ENCODE measurements at places on chromosomes 11 and 22.
A peak's percentile ranks its signal among the peaks of the same experiment; 100 is the strongest.

DNA sequence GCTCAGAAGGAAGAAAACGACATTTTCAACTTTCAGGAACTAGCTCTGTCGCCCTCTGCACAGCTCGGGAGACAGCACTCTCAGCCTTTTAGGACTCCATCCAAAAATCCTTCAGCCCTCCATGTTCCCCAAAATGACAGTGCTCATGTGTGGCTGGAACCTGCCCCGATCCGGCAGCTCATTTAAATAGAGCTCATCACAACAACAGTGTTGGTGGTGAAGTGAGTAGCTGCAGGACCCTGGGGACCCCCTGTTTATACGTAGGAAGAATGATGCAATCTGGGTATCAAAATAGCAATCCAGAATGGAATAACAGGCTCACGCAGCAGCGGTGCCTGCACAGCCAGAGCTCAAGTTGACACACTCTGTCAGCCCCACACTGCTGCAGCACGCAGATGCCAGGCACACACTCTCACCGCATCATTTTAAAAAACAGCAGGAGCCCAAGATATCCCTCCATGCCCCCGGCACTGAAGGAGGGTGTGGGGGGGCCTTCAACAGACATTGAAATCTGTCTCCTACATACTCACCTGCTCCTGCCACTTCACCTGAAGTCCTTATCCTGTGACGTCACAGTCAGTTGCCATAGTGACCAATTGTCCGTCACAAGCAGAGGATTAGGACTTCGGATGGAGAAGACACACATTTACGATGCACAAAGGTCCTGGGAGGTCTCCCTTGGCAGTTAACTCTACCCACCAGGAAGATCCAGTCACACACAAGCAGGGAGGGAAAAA lies 24.0 kb downstream of the TRIM66 start:
- peak; percentile 30 for DNase-seq

DNA sequence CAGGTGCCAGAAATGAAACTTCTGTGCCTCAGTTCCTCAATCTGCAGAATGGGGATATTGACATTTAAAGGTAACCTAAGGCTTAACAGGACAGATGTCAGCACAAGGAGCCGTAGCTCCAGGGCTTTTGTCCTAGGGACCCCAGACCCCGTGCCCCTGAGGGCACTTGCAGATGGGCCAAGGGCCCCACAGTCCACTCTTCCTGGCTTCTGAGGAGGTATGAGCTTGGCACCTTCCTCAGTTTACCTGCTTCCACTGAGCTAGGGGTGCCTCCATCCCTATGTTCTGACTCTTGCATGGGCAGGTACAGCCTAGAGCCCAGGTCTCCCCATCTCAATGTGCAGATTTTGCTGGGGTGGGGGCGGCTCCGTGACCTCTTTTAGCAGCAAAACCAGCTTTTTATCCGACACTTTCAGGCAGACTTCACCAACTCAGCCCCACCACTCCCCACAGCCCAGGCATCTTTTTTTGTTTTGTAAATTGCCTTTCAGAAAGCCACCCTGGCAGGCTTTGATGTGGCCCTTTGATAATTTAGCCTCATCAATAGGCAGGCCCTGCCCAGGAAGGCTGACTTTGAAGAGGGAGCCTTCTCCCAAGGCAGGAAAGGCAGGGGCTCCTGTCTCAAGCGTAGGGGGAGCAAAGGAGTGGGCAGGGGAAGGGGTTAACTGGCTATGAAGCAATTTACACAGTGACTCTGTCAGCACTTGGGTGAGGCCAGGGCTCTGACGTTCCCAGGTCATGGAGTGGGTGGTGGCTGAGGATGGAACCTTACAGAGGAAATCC lies 23.7 kb upstream of the FGF3 start:
- no peak for DNase-seq

DNA sequence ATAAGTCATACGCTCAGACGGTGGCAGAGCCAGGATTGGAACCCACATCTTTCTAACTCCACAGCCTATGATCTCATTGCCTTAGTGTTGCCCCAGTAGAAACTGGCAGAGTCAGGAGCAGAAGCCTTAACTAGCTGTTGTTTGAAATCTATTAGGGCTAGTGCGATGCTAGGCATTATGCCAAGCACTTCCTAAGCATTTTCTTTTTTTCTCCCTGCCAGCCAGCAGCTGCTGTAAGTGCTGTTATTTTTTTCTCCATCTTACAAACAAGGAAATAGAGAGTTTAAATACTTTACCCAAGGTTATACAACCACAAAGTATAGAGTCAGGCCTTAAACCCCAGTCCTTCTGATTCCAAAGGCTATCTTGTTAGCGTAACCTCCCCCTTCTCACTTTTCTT lies 161.0 kb upstream of the SORL1-AS1 start:
- peak; percentile 77 for DNase-seq

GRCh38 chr11:120750647-120751549 lies 239.3 kb downstream of the GRIK4 start:
- peak; percentile 21 for DNase-seq

GRCh38 chr11:121696931-121697670 lies 244.3 kb upstream of the SORL1-AS1 start:
- no peak for DNase-seq

Measured in lung (tissue), 17 donors.